Stimulated activated CD8-positive, alpha-beta memory T cell treated with anti-CD3 and anti-CD28 coated beads, Interleukin-2, amount 100 ng/mL, for 48 hours (primary cell): ENCODE measurements at places on chromosomes 6 and 20.

DNA sequence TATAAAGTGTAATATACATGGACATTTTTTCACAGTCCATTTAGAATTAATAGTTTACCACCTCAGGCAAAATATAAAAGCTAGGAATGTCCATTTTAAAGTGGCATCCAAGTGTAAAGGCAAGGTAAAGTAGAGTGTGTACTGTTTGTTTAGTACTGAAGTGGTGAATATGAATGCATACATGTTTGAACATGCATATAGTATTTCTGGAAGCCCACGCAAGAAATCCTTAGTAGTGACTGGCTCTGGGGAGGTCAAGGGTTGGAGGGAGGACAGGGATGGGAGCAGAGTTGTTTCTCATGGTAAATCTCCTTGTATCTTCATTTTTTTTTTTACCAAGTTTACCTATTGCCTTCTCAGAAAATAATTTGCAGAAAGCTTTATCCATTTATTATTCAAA is 129.2 kb downstream of the UNC5CL start:
- no peak for DNase-seq

GRCh38 chr6:37129566-37129965 is 40.4 kb upstream of the PIM1 start:
- DNase-seq: no peak

GRCh38 chr6:53647462-53648094 is 18.0 kb downstream of the KLHL31 start:
- no peak for DNase-seq

- DNase-seq: no peak
Measured at GRCh38 chr6:41638002-41638934, at the start of gene MDFI. MDFI (plus strand) TSS chr6:41638468; CDS start chr6:41638750, 282 bp downstream.

DNA sequence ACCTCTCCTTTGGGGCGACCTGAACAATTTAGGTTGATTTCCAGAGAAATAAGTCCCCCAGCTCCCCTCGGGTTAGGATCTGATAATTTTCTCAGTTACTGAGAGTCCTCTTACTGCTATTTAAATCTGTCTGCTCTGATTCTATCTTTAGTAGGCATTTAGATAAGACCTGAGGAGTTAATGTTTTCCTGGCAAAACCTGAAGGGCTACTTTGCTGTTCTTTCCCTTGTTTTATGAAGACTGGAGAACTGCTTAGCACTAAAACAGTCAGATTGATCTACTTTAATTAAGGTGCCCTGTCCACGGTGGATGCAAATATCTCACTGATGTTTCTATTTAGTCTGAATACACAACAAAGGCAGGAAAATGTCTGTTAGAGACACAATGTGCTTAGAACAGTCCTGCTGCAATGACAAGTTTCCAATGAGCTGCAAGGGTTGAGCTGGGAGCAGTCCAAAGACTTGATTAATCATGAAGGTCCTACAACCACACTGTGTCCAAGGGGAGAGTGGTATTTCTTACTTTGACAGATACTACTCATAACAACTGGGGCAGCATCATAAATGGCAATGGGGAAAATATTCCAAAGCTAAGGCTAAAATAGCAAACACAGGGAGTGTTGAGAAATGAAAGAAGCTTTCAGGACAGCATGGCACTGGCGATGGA is 15.7 kb downstream of the ADTRP start:
- DNase-seq: no peak

DNA sequence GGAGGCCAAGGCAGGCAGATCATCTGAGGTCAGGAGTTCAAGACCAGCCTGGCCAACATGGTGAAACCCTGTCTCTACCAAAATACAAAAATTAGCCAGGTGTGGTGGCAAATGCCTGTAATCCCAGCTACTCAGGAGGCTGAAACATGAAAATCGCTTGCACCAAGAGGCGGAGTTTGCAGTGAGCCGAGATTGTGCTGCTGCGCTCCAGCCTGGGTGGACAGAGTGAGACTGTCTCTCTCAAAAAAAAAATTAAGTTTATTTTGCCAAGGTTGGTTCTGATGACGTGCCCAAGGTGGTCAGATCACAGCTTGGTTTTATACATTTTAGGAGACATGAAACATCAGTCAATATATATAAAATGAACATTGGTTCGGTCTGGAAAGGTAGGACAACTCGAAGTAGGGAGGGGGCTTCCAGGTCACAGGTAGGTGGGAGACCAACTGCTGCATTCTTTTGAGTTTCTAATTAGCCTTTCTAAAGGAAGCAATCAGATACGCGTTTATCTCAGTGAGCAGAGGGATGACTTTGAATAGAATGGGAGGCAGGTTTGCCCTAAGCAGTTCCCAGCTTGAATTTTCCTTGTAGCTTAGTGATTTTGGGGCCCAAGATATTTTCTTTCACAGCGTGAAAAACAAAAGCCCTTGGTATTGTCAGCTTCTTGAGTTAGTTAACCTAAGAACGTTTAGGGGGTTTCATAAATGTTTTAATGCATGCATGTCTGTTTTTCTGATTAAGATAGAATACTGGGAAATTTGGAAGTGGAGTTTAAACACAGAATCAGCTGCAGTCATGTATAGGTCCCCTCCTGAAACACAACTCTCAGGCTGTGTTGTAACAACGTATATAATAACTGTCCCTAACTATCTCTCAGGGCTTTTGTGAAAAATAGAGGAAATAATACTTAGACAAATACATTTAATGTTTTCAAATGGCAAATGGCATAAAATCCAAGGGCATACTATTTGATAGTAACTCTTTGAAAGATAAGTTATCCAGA is 16.7 kb downstream of the ACOT13 start:
- no peak for DNase-seq

GRCh38 chr6:102118034-102118433 is 724.5 kb downstream of the GRIK2 start:
- DNase-seq: no peak

DNA sequence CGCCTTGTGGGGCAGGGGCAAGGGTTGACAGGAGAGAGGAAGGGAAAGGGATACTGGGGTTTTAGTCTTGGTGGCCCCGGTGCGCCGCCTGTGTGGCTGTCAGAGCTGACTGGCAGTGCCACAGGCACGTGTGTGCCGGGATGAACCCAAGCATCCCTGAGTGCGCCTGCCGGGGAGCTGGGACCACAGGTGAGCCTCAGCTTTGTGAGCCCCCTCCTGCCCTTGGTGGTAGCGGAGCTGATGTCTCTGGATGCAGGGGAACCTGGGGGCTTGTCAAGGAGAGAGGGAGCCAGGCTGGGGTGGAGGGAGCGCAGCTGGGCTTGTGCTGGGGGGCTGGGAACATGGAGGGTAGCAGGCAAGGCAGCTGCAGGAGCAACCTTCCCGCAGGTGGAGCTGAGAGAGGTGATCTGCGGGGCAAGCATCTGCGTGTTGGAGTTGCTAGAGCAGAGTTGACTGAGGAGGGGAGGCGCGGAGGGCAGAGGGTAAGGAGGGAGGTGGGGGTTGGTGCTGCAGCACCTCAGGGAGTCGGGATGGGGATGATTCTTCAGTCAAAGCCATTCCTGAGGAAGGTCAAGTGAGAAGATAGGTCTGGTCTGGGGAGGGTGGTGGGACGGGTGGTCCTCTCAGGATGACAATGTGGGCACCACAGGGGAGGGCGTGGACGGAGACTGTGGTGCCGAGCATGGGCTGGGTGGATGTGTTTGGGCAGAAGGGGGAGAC is 28.1 kb downstream of the PYGB start:
- DNase-seq: no peak

DNA sequence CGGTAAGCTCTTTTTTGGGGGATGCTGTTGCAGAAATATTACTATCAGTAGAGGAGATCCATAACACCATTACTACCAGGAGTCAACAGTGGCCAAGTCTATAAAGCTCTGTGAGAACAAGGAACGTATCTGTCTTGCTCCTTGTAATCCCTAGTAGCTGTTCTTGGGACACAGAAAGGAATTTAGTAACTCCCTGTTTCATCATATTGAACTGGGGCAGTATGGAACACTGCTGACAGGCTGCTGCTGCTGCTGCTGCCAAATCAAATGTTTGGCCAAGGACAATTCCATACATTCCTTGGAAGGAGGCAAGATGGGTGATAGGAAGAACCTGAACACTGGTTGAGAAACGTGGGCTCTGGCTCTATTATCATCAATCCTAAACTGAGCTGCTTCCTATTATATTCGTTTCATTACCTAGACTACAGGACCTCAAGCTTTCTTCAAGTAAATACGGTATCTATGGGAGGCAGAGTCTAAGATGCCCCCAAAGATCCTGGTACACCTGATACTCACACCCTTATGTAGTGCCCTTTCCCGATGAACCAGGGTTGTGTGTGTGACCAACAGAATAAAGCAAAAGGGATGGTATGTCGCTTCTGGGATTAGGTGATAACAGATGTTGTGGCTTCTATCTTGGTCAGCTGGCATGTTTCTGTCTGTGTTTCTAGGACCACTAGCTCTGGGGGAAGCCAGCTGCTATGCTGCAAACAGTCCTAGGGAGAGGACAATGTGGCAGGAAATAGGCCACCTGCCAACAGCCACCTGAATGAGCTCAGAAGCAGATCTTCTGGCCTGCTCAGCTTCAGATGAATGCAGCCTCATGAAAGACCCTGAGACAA is 39.5 kb downstream of the ELOVL5 start:
- DNase-seq: no peak

DNA sequence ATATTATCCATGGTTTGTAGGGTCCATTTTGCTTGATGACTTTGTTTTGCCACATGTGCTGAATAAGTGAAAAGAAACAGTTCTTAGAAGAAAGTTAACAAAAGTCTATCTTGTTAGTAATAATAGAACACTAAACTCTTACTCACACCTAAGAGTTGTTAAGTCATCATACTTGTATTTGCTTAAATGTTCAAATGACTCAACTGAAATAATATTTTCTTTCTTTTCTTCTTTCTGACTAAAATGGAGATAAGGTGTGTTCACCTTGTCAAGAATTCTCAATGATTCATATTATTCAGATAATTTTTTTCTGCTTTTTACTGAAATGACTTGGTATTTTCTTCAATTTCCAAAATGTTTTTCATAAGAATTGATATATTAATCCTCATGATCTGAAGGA is 327.2 kb downstream of the HTR1B start:
- no peak for DNase-seq

DNA sequence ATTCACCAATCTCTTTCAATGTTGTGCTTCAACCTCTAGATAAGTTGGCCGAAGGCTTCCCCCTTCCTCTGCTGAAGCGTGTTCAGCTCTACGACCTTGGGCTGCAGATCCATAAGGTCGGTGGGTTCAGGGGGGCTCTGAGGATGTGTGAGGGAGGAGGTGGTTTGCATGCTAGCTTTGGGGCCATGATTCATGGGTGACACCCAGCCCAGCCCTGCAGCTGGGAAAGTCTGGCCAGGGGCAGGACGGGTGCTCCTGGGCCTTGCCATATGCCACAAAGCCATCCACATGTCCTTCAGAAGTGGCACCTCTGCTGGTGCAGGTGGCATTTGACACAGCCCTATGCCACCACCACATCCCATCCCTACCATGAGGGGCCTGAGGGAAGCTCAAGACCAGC is 27.6 kb downstream of the LBP start:
- DNase-seq: no peak

DNA sequence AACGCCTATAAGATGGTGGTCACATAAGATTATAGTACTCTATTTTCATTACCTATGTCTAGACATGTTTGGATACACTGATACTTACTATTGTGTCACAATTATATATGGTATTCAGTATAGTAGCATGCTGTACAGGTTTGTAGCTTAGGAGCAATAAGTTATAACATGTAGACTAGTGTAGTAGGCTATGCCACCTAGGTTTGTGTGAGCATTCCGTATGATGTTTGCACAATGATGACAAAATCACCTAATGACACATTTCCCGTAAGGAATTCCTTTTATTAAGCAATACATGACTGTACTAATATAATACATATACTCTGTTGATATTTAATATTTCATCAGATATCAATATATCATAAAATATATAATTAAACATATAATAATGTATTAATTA is 540.7 kb downstream of the BMP2 start:
- DNase-seq: no peak

GRCh38 chr6:158468666-158469065 is 91.2 kb upstream of the TMEM181 start:
- no peak for DNase-seq

- no peak for DNase-seq
Measured at GRCh38 chr6:90065173-90065572, 170.9 kb downstream of the GJA10 start.

DNA sequence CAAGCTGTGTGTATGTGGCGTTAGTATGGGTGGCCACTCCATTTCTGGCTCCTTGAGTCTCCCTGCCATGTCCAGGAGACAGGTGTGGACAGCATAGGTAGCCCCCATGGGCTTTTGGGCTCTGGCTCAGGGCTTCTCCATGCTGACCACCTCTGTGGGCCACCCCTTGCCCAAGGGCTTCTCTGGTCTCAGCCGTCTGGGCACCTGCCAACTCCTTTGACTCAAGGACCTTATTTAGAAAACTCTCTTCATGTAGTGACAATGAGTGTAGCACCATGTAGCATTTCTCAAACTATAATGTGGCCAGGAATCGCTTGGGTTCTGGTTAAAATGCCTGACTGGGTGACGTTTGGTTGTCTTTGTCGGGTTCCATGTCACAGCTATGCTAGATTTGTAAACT is 5.1 kb upstream of the GTSF1L start:
- DNase-seq: no peak

GRCh38 chr20:35791821-35792220 is 20.0 kb downstream of the PHF20 start:
- DNase-seq: no peak

- no peak for DNase-seq
Measured at GRCh38 chr6:44156494-44157151, 2.0 kb upstream of the CAPN11 start.

GRCh38 chr6:48447251-48447650 is 336.3 kb upstream of the PTCHD4 start:
- no peak for DNase-seq

DNA sequence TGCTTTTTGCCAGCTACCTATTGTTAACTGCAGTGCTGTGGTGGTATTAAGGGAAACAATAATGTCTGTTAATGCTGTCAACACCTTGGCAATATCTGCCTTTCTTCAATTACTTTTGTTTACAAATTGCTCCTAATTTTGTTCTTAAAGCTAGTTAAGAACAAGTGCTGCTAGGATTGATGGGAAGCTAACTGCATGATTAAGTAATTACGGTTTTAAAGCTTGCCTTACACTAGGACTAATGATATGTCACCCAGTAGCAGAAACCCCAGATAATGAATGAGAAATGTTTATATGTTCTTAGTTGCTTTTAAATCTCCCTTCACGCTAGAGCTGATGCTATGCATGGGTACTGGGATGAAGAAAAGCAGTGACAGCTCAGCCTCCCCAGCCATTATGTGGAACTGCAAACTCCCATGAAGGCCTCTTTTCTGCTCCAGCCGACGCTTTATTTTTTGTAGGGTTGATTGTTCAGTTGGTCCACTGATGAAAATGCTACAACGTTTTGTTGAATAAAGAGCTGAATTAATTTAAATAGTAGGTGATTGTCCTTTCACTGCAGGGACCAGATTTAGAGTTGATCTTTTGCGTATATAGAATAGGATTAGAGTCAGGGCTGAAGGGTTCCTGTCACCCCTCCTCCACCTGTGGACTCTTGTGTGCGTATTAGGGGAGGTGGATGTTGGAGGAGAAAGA is 610.5 kb downstream of the TFAP2B start:
- no peak for DNase-seq

- no peak for DNase-seq
Measured at GRCh38 chr20:53879048-53879684, 191.2 kb downstream of the BCAS1 start.

- DNase-seq: no peak
Measured at GRCh38 chr20:24722586-24722985, 226.5 kb upstream of the CST7 start.

GRCh38 chr20:38034108-38034649 is 633 bp downstream of the RPRD1B start:
- DNase-seq: no peak

- DNase-seq: no peak
Measured at GRCh38 chr6:35605600-35605999, 83.1 kb downstream of the FKBP5 start.
